ENCODE measurements at places on chromosomes 2 and 18.

- no peak for DNase-seq
Observed at GRCh38 chr2:147756069-147756468, 88.8 kb upstream of the ACVR2A start.

DNA sequence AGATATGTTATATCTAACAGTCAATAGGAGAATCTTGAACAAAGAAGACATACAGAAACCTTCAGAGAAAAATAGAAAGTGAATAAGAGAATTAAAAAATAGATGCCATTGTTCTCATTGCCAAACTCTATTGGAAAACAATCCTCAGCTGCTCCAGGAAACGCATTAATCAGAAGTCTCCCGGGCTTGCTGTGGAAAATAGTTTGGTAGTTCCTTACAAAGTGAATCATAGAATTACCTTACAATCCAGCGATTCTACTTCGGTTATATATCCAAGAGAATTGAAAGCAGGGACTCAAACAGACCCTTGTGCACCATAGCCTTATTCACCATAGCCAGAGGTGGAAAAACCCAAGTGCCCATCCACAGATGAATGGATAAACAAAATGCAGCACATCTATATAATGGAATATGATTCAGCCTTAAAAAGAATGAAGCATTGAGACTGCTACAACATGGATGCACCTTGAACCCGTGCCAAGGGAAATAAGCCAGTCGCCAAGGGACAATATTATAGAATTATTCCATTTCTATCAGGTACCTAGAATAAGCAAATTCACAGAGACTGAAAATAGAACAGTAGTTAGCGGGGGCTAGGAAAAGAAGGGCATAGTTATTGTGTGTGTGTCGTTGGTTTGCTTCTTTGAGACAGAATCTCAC is 21.9 kb upstream of the CHRNA1 start:
- DNase-seq, result no peak

DNA sequence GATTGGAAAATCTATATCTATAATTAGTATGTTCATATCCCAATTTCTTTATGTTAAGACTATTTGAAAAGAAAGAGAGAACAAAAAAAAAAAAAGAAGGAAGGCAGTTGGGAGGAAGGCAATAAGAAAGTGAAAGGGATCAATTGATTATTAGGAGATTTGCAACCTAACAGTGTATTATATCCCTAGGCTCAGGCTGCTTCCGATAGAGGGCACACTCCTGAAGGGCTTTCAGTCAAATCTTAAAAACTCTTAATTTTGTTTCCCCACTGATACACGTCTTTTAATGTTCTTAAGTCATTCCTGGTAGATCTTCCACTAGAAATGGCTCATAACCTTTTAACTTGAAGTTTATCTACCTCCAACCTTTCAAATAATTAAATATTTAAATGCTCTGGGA is 763.9 kb downstream of the BCL11A start:
- DNase-seq, result no peak

DNA sequence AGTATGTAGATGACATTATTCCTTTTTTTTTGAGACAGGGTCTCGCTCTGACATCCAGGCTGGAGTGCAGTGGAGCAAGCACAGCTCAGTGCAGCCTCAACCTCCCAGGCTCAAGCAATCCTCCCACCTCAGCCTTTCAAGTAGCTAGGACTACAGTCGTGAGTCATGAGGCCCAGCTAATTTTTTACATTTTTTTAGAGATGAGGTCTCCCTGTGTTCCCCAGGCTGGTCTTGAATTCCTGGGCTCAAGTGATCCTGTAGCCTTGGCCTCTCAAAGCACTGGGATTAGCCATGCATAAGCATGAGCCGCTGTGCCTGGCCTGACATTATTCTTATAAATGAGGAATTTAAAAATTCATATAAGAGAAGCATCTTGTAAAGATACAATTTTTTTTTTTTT is 86.9 kb downstream of the FAM117B start:
- no peak for DNase-seq

DNA sequence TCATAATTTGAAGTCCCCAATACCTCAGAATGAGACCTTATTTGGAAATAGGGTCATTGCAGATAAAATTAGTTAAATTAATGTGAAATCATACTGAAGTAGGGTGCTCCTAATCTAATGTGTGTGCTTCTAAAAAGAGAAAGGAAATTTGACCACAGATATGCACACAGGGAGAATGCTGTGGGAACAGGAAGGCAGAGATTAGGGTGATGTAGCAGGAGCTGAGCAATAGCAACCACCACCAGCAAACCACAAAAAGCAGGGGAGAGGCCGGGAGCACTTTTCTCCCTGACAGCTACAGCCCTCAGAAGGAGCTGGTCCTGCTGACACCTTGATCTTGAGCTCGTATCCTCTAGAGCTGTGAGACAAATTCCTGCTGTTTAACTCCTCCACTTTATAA is 24.6 kb upstream of the SCG2 start:
- no peak for DNase-seq

DNA sequence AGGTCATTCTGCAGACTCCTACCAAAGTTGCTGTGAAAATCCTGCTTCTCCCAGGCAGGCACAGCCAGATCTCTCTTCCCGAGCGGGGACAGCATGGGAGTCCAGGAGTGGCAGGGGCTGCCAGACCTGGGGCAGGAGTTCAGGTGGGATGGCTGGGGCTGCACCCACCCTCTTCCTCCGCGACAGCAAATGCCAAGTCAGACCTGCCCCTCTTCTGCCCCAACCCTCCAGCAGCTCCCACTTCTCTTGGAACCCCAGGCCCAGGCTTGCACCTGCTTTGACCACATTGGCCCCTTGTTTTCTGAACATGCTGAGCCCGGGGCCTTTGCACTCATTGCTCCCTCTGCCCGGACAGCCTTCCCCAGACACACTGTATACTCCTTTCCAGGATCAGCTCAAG is 288.2 kb upstream of the HS6ST1 start:
- no peak for DNase-seq

DNA sequence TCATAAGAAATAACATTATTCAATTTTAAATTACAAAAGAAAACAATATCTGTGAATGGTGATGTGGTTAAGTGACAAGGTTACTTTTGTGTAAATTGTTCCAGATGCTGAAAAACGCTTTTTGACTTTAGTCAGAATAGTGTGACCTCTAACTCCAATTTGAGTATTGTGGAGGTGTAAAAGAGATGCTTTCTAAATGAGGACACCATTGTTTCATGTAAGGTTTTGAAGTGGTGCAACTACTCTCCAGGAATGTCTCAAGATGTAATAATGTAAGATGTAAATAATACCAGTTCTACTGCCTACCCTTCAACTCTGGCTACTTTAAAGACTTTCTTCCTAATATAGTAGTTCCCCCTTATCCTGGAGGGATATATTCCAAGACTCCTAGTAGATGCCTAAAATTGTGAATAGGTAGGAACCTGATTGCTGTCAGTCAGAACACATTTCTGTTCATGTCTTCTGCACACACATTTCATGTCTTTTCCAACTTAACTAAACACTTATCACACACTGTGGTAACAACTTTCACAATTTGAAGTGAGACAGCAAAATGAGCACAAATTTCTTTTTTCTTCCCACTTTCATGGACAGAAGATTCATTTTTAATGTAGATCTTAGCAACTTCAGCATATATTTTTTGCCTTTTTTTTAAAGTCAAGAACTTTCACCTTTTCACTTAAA is 39.1 kb upstream of the PPP1R1C start:
- no peak for DNase-seq

- DNase-seq, result no peak
Observed at GRCh38 chr2:241288324-241288888, 27.1 kb downstream of the HDLBP start.

- no peak for DNase-seq
Observed at GRCh38 chr2:231914077-231914690, 12.0 kb downstream of the NPPC start.

- no peak for DNase-seq
Observed at GRCh38 chr18:2083691-2084090, 487.6 kb downstream of the METTL4 start.

DNA sequence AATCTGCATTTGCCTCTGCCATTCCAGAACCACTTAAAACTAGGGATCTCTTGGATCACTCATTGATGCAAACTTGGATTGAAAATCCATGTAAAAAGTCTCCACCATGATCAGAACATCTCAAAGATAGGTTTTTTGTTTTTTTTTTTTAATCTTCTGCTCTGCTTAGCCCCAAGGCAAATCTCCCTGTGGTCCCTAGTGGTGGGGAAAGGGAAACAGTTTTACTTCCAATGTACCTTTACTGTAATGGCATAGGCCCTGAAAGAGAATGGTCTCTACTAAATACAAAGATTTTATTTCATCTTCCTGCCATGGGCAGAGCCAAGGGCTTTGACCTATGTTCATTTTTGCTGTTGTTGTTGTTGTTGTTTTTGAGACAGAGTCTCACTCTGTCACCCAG is 78.4 kb downstream of the KANSL1L start:
- DNase-seq, result no peak

DNA sequence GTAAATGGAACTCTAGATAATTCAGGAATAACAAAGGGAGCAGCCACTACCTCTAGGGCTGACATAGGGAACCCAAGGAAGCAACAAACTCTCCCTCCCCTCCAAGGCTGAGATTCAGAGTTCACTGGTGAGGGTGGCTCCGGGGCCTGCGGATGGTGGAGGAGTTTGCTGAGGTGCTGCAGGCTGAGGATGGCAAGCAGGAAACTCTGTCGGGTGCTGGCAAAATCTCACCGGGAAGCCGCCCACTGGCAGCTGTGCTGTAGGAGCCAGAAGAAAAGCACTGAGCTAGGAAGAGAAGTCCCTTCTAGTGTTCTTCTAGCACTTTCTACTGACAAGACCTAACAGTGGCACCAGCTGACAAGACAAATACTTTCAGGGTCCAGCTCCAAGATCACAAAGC is 12.5 kb upstream of the HAAO start:
- DNase-seq, result no peak

- no peak for DNase-seq
Observed at GRCh38 chr18:34943587-34943986, 97.6 kb upstream of the MAPRE2 start.

GRCh38 chr2:58571181-58571852 is 330.2 kb upstream of the FANCL start:
- no peak for DNase-seq

GRCh38 chr2:207093234-207093633 is 72.5 kb downstream of the KLF7 start:
- no peak for DNase-seq

DNA sequence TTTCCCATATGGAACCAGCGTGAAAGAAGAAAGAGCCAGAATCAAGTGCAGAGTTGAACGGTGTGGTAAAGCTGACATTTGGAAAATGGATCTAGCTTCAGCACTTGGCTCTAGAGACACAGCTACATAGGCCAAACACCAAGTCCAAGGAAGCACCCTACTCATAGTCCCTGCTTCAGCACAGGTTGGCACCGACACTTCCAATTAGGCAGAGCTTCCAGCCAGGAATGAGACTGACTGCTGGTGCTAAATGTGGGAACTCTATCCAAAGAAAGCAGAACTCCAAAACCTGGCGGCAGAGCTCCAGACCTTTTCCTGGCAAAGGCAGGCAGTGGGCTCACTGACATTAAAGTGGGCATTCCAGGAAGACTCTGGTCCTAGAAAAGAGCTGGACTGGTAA is 125.4 kb upstream of the CTNNA2 start:
- DNase-seq, result no peak

GRCh38 chr18:46196627-46197243 is 92.5 kb downstream of the HAUS1 start:
- no peak for DNase-seq

- no peak for DNase-seq
Observed at GRCh38 chr2:171201271-171201670, 40.6 kb upstream of the TLK1 start.

DNA sequence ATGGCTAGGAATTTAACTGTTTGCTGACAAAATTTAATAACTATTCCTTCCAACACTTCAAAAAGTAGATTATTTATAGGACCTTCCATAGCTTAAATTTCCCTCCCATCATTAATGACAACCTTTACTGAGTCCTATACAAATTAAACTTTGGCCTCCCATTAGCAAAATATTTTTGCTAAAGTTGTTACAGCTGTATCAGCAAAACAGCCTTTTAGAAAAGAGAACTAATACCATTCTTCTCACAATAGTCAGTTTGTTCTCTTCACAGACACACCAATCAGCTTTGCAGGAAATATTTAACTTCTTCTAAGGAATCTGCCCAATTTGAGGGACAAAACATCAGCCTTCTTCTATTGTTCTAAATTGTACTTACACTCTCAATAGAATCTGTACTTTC is 12.0 kb upstream of the GCFC2 start:
- no peak for DNase-seq

DNA sequence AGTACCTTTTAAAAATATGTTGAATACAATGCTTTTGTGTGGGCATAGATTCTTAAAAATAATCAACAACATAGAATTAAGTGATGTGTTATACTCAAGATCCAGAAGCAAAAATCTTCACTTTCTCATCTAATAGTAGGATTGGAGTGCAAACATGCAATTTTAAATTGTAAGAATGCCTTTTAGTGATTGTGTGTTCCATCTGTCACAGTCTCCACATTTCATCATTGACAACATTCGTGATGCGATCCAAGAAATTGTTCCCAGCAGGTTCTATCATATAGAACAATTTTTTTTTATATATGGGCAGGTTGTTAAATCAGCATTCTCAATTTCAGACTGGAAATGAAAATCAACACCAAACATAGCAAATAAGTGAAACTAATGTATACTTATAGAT is 1671.8 kb upstream of the SLC39A10 start:
- DNase-seq, result no peak

DNA sequence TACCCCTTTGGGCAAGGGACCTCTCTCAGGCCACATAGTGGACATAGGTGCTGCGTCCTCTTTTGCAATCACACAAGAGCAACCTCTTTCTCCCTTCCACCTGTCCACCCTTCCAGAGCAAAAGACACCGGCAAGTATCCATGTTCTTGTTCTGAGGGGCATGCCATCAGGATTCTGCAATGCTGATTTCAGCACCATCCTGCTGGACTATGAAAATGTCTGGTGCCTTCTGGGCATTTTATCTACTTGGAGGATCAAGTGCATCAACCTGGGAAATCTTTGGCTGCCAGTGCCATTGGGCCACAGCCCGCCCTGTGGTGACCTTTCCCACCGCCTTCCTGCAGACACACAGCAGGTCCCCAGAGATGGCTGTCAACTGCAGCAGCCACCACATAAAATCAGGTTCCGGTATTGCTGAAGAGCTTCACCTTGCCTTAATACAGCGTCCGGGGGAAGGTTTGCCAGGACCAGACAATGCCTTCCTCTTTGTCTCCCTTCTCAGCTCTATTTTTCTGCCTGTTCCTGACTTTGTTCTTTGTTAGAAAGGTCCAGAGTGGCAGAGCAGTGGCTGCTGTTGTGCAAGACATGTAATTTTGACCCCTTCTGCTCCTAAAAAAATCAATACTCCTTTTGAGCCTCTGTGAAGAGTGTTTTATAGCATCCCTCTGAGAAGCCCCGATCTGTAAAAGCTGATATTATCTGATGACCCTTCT is 18.5 kb upstream of the BOD1L2 start:
- DNase-seq, result no peak

GRCh38 chr18:62976227-62976626 is 260.9 kb downstream of the PHLPP1 start:
- DNase-seq, result no peak

- no peak for DNase-seq
Observed at GRCh38 chr2:117943013-117943672, 70.7 kb downstream of the CCDC93 start.

GRCh38 chr2:210611466-210611865 is 55.1 kb downstream of the CPS1 start:
- DNase-seq, result no peak

Data from activated T-cell treated with anti-CD3 and anti-CD28 coated beads for 4 hours (primary cell).